Activated naive CD4-positive, alpha-beta T cell treated with Interleukin-2 at 50 U/mL for 16 hours (primary cell): ENCODE measurements at places on chromosomes 6 and 20.

- DNase-seq: no peak
These were observed 67.0 kb downstream of the SRC start for GRCh38 chr20:37413023-37413334.

DNA sequence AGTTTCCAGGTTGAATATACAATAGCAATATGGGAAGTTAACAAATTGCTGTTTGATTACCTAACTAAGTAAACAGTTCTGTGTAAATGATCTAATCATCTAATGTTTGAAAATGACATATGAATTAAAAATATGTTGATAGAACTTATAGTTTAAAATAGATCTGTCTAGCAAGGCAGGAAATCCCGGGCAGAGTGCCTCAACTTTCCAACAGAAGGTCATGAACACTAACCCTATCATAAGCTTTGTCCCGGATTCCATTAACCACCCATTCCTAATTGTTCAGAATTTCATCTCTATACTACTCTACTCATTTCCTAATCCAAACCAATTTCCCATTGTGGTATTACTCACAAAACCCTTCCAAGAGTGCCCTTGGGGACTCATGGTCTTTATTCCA, 10.2 kb downstream of the TAAR1 start:
- no peak for DNase-seq

DNA sequence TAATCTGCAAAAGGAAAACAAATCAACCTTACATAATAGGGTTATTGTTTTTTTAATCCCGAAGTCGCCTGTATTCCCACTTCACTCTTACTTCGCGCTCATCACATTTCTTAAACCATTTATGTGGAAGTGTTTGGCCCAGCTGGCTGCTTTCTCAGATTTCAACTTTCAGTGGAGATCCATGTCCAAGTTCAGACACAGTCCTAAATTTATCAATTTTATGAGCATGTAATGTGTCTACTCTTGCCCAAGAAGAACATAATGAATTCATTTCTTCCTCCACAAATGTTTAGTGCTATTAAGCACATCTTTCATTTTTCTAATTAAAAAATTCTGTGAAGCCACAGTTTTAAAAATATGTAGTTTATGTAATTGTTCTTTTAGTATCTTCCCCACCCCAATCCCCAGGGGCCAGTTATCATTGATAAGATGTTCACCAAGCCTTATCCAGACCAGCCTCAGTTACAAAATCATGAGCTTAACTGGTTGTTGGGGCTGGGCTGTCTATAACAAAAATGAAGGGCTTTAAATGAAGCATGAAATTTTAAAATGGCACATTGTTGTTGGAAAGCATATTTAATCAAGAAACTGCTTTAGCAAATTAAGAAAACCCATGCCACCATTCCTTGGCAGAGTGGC, 151.7 kb downstream of the UST start:
- DNase-seq: no peak

DNA sequence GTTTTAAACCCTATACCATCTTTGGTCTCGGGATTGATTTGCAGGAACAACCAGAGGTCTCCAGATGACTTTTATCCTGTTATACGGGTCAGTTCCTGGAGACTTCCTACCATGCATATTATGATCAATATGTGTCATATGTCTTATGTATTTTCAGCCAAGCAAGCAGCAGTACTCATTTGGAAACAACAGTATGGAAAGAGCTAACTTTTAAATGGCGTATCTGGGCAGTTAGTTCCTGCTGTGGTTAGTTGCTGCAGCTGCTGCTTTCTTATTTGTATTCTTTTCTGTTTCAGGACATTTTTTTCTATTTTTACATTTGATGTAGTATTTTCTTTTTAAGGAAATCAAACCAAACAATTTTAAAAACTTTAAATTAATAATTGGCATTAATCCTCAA, 207.5 kb downstream of the MANEA start:
- DNase-seq: no peak

DNA sequence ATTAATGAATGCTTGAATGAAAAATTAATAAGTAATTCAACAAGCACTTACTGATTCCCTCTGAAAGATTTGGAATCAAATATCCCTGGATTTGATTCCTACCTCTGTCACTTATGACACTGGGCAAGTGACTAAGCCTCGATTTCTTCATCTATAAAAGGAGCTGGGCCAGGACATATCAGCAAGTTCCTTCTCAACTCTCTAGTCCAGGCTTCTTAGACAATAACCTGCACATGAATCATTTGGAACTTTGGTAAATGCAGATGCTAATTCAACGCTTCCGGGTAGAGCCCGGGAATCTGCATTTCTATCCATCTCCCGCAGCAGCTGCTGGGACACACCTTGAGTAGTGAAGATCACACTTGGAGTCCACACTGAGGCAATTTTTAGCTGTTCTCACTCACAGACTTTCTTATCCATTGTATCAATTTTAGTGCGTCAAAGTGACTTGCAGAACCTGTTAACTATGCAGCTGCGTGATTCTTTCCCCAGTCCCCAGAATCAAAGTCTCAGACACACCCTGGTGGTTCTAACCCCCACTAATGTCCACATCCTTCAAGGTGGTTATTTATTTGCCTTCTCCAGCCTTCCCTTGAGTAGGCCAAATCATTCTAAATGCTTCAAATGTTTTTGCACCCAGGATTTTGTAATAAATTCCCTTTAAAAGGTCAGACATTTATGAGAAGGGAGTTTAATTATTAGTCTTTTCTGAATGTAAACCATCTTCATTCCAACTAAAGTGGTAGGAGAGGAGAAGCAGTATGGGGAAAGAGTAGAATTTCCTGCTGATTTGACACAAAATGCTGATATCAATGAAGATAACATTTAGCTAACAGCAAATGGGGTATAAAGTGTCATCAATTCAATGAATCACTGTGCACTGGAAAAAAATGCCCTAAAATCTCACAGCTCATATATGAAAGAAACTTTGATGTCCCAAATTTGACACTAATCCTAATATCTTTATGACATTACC, 26.0 kb upstream of the CCND3 start:
- no peak for DNase-seq

- DNase-seq: no peak
These were observed 157.6 kb downstream of the ARHGAP18 start for GRCh38 chr6:129552413-129552812.

- no peak for DNase-seq
These were observed at the start of gene PRICKLE4 for GRCh38 chr6:41780551-41781365. Gene PRICKLE4, plus strand, starts transcription at chr6:41780782. Its CDS starts 2,692 bp downstream, at chr6:41783474.

DNA sequence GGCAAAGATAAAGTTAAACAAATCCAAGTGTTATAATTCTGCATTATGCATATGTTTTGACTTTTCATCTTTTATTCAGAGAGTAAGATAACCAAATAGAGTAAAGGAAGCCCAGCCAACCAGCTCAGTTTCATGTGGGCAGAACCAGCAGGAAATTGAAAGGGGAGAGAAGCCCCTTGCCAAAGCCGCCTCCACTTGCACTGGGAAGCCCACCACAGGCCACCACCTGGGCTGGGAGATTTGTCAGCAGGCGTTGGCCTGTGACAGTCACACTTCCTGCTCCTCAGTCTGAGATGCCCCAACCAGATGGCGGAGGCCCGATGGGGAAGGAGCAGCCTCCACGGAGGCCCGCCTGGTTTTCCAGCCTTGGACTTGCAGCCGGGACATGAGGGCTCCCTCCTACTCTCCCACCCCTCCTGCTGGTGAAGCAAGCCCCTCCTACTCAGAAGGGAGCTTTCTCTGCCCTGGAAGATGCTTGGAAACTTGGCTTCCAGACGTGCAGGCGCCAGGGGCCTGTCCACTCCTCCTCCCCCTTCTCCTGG, 166.8 kb upstream of the SULF2 start:
- no peak for DNase-seq
